ENCODE measurements at places on chromosomes 11 and 22. TPM values are rescaled to one million over a fixed set of nuclear protein-coding genes. Genes with fewer than 3 reads are reported as not detected.

GRCh38 chr11:3085052-3085451, 27.8 kb upstream of the CARS1 start:
- no peak for DNase-seq

GRCh38 chr11:119999220-119999619, 138.7 kb downstream of the TRIM29 start:
- DNase-seq, result no peak

GRCh38 chr22:43036282-43036829, 21.4 kb upstream of the PACSIN2 start:
- no peak for DNase-seq

DNA sequence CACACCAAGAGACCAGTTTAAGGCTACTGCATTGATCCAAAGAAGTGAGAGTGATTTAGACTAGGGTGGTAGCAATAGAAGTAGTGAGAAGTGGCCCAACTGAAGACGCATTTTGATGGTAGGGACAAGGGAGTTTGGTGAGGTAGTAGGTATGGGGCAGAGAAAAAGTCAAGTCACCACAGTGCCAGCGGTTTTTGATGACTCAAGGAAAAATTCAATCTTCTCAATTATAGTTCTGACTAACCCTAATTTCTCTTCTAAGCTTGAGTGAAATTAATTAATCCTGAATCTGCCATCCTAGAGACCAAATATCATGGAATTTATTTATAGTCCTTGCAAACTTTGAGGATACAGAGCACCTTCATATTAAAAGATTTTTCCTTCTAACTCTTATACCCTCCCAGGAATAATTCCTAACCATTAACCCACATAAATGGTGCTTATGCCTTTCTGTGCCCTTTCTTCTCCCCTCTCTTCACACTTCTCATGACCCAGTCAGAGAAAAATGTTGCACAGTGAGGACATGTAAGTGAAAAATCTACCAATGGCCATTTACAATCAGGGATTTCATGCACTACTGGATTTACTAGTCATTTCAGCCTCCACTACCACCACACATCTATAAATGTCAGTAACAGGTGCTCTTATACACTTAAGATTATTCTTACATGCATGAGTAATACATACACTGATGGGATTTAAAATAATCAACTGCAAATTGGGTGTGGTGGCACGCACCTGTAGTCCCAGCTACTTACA, 45.9 kb upstream of the ARHGAP32 start:
- DNase-seq, result no peak

GRCh38 chr22:47124961-47125360, 362.5 kb downstream of the TBC1D22A start:
- no peak for DNase-seq

DNA sequence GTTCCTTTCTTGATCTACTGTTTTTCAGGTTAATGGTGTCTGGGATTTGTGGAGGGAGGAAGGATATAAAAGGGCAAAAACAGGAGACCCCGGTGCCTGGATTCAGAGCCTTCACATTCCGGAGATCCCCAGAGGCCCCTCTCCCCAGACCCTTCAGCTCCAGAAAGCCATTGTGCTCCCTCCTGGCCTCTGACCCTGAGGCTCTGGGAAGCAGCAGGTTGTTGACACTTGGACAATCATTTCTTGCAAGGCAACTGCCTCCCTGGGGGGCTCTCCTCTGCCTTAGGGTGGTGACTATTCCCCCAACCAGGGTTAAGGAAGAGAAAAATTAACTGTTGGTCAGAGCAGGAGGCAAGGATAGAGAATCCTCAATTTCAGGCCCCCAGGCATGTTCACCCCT, 86.9 kb upstream of the NNMT start:
- DNase-seq, result no peak

CRYBA4 gene
- polyA plus RNA-seq, result not detected

TNNI2 gene
- 0.20 TPM for polyA plus RNA-seq

Measured in left renal cortex interstitium (tissue), 4 donors.